ENCODE measurements at places on chromosomes 7 and 10.

- DNase-seq = no peak
These were observed 516.9 kb downstream of the DNAJB6 start for GRCh38 chr7:157853789-157854065.

DNA sequence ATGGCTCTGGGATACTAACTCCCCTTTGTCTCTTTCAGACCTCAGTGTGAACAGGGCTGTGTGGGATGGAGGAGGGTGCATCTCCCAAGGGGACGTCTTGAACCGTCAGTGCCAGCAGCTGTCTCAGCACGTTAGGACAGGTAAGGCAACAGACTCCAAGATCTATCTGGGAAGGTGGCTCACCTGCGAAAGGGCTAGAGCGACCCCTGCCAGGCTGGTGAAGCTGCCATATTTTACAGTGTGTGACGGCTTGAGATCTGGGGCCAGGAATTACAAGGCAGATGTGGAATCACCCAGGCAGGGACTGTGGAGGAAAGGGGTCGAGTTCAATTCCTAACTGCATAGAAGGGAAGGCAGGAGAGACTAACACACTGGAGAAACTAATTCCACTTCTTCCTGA lies 11.2 kb downstream of the MUC17 start:
- DNase-seq = no peak

- peak; percentile 99 for DNase-seq
These were observed 3.5 kb downstream of the MXI1 start for GRCh38 chr10:110210674-110211464.

DNA sequence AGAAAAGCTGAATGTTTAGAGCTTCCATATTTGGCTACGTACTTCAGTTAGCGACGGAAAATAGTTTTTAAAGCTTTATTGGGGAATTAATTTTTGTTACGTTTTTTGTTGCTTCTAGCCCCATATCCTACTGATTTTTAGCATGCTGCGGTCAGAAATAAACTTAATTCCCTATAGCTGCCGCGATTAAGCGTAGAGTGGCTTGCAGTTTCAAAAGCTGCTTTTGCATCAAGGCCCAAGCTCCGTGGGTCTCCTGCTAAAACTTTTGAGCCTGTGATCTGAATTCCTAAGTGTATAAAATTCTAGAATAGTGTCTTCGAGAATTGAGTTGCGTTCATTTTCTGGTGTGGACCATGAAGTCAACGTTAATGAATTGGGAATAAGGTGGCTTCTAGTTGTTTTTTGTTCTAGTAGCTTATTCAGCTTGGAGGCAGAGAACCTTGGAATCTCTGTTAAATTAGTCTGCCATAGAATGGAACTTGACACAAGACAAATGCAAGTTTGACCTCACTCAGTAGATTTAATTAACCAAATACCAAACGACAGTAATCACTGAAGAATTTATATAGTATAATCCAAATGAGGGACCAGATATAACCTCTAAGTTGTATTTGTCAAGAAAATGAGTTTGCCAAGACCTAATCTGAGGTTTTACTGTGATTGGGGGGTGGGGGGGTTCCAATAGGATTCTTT lies 977 bp downstream of the CALU start:
- peak; percentile 4 for DNase-seq

DNA sequence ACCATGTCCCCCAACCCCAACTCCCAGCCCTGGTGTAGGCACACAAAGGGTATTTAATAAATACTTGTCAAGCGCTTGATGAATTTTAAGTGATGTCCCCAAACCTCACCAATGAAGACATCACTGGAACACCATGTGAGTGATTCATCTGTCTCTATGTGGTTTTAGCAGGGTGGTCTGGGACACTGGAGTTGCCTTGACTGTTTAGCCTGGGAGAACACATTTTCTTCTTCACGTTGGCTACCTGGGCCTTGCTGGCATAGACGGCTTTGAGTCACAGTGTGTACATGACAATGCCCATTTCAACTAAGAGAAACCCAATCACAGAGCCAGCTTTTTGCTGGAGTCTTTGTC lies 24.8 kb upstream of the SHH start:
- no peak for DNase-seq

DNA sequence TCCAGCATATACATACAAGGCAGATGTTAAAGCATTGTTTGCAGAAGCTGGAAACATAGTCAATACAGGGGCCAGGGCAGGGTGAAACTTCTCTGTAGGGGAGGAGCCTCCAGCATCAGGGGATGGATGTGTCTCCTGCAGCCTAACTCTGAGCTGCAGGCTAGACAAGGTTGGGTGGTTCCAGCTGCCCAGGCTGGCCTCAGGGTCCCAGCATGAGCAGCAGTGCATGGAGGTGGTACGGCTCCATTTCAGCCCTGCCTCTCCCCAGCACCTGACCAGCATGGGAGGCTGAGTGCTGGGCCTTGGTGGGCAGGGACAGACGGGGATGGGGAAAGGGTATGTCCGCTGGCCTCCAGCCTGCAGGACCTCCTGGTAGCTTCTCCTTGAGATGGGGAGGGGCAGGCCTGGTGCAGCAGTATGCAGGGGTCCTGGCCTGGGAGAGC lies 7.4 kb upstream of the TBRG4 start:
- no peak for DNase-seq

- DNase-seq = no peak
These were observed 15.9 kb downstream of the BZW2 start for GRCh38 chr7:16661924-16662323.

- peak; percentile 14 for DNase-seq
These were observed 31.4 kb downstream of the CASP7 start for GRCh38 chr10:113711142-113711541.

- no peak for DNase-seq
These were observed 291.7 kb downstream of the THSD7A start for GRCh38 chr7:11540271-11540761.

- peak; percentile 52 for DNase-seq
These were observed 29.4 kb upstream of the PCGF5 start for GRCh38 chr10:91190876-91191583.

- no peak for DNase-seq
These were observed 29.3 kb downstream of the CRHR2 start for GRCh38 chr7:30652698-30653641.

GRCh38 chr7:99254390-99254789 lies 18.2 kb upstream of the MYH16 start:
- DNase-seq = no peak

DNA sequence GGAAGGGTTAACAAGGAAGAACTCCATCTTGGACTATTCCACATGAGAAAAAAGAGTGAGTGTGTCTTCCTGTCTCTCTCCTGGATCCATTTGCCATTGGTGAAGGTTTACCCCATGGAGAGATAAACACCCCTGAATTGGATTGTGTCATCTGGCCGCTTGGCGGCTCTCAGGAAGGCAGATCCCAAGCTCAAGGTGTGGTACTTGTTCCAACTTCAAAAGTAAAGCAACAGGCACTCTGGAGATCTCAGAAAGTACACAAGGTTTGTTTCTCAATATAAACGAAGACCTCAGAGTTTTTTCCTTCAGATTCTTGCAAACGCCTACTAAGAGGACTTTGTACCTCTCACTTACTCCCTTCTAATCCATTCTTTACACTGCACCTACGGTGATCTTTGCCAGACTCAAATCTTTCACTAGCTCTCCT lies 116.7 kb downstream of the REEP3 start:
- DNase-seq = no peak

DNA sequence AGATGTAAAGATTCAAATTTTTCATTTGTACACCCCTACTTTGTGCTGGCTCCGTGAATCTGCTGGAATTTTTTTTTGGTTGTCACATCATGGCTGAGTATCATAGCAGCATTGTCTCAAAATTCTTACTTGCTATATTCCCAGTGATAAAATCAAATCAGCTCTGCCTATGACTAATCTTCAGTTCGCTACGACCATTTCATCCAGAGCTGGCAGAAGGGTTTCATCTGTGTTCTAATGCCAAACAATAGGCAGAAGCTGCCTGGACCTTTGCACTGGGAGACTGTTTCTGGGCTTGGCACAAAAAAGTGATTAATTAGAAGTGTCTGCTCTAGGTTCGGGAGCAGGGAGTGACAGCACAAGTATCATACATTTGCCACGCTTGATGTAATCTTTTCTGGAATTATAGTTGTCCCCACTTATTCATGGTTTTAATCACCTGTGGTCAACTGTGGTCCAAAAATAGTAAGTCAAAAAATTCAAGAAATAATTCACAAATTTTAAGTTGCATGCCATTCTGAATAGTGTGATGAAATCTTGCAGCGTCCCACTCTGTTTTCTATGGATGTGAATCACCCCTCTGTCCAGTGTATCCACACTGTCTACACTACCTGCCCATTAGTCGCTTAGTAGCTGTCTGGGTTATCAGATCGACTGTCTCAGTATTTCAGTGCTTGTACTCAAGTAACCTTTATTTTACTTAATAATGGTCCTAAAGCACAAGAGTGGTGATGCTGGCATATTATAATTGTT lies 120.5 kb upstream of the IMMP2L start:
- DNase-seq = no peak

DNA sequence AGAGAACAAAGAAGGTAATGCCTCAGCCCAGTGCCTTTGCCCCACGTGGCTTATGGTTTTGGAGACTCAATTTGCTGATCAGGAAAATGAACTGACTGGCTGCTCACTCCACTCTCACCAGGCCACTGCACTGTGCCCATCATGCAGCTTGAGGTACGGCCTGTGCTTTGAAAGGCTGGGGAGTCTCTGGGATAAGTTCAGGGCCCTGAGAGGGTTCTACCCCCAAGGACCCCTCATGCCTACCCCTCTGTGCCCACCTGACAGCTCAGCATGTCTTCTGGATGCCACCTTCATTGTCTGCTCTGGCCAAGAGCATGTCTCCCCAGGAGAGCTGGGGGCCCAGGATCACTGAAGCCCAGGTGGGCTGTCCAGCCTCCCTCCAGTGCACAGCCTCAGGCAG lies 45.5 kb upstream of the ZNF722 start:
- DNase-seq = no peak

Data from midbrain (tissue), 1 donor.